Natural killer cell treated with Interleukin-12 subunit alpha and Interleukin-12 subunit beta and Interleukin-15 and Interleukin-18, amount 100 ng/mL, for 72 hours (primary cell): ENCODE measurements at places on chromosomes 5 and 9. TPM values are rescaled to one million over a fixed set of nuclear protein-coding genes. Genes with fewer than 3 reads are reported as not detected.

GRCh38 chr9:74255489-74255984, 241.6 kb upstream of the RORB start:
- H3K27ac ChIP-seq: no peak overlapping the region
- no peak for DNase-seq
- H3K4me3 ChIP-seq: no peak overlapping the region
- H3K27me3 ChIP-seq: no peaks in the 10 kb centered on the region
- no peaks in the 10 kb centered on the region for H3K4me1 ChIP-seq

- peaks cover 16% of the 10 kb centered on the region for H3K27me3 ChIP-seq
- DNase-seq: no peak
- H3K27ac ChIP-seq: no peak overlapping the region
- no peaks in the 10 kb centered on the region for H3K36me3 ChIP-seq
These were observed 10.7 kb upstream of the SLC22A4 start for GRCh38 chr5:132283423-132284043.

DNA sequence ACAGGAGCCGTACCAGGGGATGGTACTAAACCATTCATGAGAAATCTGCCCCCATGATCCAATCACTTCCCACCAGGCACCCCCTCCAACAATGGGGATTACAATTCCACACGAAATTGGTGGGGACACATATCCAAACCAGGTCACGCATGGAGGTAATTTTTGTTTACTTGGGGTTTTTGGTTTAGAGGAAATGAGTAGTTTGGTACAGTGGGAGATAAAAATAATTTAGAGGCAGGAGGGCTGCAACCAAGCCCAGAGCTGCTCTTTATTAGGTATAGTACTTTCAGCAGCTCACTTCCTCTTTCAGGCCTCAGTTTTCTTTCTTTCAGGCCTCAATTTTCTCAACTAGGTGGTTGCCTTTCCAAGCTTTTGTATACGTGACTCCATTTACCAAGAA, 23.2 kb downstream of the PRUNE2 start:
- no peak overlapping the region for H3K27ac ChIP-seq
- H3K4me1 ChIP-seq: no peaks in the 10 kb centered on the region

- no peaks in the 10 kb centered on the region for H3K27me3 ChIP-seq
- H3K4me1 ChIP-seq: no peaks in the 10 kb centered on the region
- no peak overlapping the region for H3K27ac ChIP-seq
- DNase-seq: no peak
These were observed 195.2 kb downstream of the TAF11L14 start for GRCh38 chr5:17829456-17829855.

SLC34A3 gene
- not detected for total RNA-seq
